Panc1 (cell line): ENCODE measurements at places on chromosomes 13 and 19.

GRCh38 chr19:2042485-2043250, 8.4 kb downstream of the MKNK2 start:
- DNase-seq: no peak

DNA sequence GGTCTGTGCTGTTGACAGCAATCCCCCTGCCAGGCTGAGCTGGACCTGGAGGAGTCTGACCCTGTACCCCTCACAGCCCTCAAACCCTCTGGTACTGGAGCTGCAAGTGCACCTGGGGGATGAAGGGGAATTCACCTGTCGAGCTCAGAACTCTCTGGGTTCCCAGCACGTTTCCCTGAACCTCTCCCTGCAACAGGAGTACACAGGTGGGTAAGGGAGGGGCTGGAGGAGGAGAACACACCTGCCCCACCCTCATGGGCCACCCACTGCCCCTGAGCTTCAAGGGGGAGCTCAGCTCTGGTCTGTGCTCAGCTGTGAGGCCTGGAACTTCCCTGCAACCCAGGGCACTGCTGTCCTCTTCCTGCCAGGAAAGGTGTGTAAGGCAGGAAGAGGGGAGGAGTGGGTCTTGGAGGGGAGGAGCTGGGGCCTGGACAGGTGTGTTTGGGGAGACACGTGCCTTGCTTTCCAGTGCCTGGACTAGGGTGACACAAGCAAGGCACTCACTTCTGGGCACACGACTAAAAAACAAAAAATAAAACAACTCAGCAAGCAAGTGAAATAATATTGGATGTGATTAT, 3.9 kb downstream of the SIGLEC7 start:
- no peak for DNase-seq

- no peak for DNase-seq
These were observed 2.1 kb downstream of the C19orf12 start for GRCh38 chr19:29712744-29713516.

DNA sequence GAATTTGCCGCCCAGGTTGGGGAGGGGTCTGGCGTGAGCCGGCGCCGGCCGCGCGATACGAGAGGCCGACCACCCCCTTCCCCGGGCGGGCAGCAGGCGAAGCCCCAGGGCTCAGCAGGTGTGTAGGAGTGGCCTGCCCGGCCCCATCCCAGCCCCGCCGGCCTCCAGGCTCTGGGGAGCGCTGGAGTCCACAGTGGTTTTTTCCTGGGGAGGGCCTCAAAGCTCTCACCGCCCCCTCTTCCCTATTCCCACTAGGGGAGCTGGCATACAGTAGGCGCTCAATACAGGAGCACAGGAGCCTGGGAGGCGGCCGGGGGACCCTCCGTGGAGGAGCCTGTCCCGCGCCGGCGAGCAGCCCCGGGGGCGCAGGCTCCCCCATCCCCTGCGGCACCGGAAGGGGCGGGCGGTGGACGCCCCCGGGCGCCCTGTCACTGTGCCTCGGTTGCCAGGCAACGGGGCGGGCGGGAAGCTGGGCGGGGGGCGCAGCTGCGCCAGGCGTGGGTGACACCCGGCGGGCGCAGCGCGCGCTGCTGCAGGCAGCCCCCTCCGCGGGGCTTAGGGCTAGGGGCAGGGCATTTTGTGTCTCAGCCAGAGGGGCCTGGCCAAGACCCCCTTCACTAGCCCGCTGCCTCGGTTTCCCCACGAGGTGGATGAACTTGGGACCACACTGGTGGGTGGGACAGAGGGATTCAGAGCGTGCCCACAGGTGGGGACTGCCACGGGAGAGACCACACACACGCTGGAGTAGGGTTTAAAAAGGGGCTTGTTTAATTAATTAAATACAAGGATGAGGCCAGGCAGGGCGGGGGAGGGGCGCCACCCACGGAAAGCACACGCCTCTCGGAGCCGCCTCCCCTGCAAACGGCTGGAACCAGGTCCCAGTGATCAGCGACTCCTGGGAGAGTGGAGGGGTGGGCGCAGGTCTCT, 3.6 kb upstream of the REXO1 start:
- DNase-seq: no peak

- no peak for DNase-seq
These were observed 96.8 kb downstream of the RNF17 start for GRCh38 chr13:24860770-24861169.

GRCh38 chr13:34862716-34863115, 79.4 kb upstream of the NBEA start:
- DNase-seq: no peak

DNA sequence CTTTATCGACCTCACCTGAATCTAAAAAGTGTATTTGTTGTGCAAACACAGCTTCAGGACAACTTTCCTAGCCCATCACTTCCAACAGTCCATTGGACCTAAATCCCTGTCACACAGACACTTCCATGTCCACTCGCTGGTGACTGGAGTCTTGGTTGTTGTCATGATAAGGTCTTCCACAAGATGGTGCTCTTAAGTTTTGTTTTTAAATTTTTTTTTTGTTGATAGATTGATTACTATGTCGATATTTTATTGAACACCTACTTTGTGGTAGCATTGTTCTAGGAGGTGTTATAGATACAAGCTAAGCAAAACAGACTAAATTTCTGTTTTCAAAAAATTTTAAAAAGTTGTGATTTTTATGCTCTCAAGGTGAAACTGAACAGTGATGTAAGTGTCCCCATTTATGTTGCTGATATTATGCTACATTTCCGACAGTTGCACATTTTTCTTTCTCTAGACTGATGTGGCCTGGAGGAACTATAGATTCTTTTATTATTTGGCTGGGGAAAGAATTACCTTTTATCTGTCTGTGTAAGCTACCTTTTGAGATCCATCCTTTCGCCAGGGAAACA, 8.1 kb upstream of the ERICH6B start:
- DNase-seq: no peak

- DNase-seq: no peak
These were observed 700.2 kb upstream of the PCDH20 start for GRCh38 chr13:62115831-62116230.

- DNase-seq: no peak
These were observed 109.7 kb upstream of the KLF12 start for GRCh38 chr13:74243637-74244526.
